SK-N-SH treated with all-trans-retinoic acid at 6 μM for 48 hours (cell line): ENCODE measurements at places on chromosomes 11 and 22.
A peak's percentile ranks its signal among the peaks of the same experiment; 100 is the strongest.

GRCh38 chr11:116986521-116987105, 111.6 kb downstream of the SIK3 start:
- peak; percentile 53 for ATAC-seq

DNA sequence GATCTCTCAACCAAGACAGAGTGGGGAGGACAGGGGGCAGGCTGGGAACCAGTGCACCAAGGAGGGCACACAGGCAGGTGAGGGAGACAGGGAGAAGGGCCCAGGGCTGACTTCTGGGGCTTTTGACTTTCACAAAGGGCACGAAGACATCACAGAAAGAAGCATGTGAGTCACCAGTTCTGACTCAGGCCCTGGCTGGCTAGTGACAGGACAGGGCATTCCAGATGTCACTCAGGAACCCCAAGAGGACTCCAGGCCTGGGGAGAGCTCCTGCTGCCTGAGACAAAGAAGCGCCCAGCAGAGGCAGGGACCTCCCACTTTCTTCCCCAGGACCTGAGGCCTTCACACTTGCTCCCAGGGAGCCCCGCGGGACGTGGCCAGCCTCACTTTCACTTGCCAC, 497.2 kb downstream of the BUD13 start:
- no peak for ATAC-seq

- ATAC-seq, result no peak
Measured at GRCh38 chr11:100484948-100485347, 202.1 kb upstream of the ARHGAP42 start.

- no peak for ATAC-seq
Measured at GRCh38 chr22:29325785-29326315, 10.4 kb upstream of the RASL10A start.

DNA sequence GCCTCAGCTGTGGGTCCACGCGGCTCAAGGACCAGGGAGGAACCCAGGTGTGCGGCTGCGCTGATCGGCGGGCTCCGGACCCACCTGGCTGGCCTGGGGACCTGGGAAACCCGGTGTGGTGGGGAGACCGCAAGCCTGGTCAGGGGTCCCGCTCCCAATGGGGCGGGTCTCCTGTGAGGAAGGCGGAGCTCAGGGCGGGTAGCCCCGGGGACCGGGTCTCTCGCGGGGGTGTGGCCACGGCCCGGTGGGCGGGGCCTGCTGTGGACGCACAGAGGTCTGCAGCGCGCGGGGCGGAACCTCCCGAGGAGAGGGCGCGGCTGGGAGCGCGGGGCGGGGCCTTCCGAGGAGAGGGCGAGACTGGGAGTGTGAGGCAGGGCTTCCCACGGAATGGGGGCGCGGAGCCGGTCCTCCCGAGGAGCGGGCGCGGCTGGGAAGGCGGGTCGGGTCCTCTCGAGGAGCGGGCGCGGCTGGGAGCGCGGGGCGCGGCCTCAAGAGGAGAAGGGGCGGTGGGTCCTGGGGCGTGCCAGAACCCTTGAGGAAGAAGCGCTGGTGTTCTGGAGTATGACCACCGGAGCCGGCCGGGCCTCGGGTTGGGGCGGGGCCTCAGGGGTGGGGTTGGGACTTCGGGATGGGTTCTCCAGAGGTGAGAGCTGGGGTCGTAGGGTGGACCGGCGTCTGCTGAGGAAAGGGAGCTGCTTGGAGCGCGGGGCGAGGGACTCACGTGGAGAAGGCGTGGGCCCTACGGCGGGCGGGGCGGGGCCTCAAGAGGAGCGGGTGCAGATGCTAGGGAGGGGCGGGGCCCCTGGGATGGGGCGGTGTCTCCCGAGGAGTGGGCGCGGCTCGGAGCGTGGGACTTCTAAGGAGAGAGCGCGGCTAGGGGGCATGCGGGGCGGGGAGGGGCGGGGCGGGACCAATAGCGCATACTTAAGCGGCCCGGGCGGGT, 20.8 kb downstream of the DGCR6L start:
- peak; percentile 90 for ATAC-seq

DNA sequence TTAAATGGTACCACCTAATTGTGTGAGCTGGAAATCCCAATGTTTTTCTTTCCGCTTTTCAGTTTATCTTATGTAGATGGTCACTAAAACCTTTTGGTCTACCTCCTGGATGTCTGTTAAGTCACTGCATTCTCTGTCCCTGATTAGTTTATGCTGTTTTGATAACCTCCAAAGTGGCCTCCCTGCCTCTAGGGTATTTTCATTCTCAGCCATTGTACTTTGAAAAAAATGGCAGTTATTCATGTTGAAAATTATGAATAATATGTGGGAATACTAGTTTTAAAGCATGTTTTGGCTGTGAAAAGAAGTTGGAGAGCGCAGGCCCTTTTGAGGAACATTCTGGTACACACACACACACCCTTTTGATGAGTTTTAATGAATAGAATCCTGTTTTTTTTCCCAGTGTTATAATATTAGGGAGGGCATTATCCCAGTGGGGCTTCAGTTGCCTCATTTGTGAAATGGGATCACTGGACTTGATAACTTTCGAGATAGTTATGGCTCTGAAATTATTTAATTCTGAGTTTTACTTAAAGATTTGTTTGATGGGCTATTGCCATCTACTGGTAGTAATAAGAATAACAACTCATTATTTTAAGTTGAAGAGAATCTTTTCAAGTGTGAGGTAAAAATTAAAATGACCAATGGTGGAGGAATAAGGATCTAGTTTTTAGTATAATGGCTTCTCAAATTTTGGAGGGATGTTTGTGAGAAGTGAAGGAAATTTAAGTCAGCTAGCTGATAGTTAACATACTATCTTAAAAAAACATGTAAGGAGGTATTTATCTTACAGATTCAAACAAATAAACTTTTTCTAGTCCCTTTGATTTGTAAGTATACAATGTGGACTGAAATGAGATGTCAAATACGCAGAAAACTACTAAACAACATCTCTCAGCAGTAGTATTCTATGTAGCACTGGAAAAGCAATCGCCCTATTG, 3.9 kb downstream of the FDX1 start:
- no peak for ATAC-seq

DNA sequence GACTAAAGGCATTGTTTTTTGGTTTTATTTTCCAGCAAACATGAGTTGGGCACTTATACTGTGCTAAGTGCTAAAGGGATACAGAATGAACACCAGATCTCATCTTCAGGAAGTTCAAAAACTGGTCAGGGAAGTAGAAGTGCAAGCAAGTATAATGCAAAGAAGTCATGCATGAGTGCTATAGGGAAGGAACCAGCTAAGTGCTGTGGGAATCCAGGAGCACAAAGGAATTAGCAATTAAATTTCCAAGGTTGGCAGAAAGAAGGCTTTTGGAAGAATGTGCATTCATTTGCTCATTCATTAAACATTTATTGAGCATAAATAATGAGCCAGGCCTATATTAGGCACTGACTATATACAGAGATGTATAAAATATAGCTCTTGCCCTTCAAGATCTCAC, 143.7 kb upstream of the ARHGAP42 start:
- no peak for ATAC-seq
